Stimulated activated CD4-positive, alpha-beta T cell treated with anti-CD3 and anti-CD28 coated beads, Interleukin-1b, Interleukin-23, amount 100 ng/mL, for 48 hours (primary cell): ENCODE measurements at places on chromosomes 7 and 10.

- no peak for DNase-seq
These were observed at the start of gene CCDC172 for GRCh38 chr10:116324227-116324950. Gene CCDC172 (plus strand): TSS chr10:116324448. CDS start chr10:116325012, 564 bp downstream.

GRCh38 chr7:50379082-50379481 is 71.1 kb downstream of the FIGNL1 start:
- no peak for DNase-seq

- no peak for DNase-seq
These were observed 8.0 kb downstream of the RRP12 start for GRCh38 chr10:97393034-97393573.

- no peak for DNase-seq
These were observed 200.5 kb downstream of the MDFIC start for GRCh38 chr7:115122388-115122787.

DNA sequence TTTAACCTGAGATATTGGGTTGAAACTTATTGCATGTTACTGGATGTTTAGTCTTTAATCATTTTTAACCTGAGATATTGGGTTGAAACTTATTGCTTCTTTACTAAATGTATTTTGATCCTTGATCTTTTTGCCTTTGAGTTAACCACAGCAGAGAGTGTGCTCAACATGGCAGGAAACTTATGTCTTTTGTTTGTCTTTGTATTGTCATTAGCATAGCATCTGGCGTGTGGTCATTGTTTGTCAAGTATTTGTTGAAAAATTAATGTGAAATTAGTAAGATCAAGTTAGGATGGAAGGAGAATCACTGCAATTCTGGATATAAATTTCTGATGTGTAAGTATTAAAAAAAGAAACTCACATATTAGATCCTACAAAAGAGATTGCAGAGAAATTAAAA is 8.2 kb downstream of the MRC1 start:
- no peak for DNase-seq

DNA sequence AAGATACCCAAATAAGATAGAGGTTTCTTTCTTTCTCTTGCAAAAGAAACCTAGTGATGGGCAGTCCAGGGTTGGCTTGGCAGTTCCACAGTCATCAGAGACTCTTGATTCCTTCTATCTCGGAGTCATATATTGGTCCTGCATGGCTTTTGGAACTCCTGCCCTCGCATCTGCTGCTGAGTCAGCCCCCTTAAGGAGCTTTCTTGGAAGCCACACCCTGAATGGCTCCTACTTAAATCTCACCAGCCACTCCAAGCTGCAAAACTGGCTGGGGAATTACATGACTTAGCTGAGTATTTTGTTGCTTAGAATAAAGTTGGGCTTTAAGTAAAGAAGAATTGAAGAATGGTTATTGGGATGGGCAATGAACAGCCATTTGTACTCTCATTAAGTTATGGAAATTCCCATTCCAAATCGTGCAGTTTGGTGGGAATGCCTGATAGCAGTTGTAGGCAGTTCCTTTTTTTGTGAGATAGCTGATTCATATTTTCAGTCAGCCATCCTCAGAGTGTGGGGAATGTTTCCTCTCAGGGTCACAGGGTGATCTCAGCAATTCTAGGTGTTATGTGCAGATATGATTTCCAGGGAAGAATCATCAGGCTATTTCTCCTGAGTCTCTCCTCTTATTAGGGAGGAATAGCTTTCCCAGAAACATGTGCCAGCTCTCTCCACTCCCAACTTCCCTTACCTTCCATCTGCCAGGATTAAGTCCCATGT is 209.9 kb downstream of the BBS9 start:
- DNase-seq: no peak

DNA sequence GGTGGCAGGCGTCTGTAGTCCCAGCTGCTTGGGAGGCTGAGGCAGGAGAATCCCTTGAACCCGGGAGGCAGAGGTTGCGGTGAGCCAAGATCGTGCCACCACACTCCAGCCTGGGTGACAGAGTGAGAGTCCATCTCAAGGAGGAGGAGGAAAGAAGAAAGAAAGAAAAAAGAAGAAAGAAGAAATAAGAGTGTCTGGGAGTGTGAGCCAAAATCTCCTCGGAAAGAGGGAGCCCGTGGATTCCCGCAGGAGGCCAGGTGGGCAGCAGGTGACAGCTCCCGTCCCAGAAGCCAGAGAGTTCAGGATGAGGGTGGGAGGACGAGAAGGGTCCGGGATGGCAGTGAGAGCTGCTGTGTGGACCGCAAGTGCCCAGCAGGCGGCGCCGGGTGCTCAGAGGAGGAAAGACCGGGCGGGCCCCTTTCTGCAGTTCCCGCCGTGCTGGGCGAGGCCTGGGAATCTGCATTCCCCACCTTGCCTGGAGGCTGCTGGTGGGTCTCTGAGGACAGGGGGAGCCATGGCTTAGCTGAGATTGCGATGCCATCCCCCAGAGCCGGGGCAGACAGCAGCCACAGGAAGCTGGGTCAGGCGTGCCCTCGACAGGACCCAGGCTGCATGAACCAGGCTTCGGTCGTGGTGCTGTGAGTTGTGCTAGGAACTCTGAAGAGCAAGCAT is 17.1 kb upstream of the AMZ1 start:
- peak; percentile 64 for DNase-seq

DNA sequence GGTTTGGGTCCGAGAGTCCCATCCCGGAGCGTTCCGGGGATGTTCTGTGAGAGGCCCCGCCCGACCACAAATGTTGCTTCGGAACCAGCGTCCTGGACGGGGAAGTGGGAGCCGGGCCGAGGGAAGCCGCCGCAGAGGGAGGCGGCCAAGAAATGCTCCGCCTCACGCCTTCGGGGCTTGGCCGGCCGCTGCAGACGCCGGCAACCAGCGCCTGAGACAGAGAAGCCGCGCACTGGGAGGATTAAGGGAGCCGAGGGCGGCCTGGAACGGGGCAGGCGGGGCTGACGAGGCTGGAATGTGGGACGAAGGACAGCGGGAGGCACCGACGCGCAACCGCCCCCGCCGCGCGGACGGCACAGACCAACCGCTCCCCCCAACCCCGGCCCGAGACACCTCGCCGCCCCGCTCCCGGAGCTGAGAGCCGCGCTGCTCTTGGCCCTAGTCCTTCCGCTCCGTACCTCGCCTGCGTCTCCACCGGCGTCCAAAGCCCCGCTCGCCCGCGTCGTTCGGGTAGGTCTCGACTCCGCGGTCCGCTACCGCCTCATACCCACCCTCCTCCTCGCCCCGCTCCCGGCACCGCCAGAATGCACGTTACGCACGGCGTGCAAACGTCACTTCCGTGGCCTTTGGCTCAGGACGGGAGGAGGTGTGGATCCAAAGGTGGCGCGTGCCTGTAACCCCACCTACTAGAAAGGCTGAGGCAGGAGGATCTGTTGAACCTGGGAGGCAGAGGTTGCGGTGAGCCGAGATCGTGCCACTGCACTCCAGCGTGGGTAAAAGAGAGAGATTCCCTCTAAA is 36.7 kb upstream of the KCTD7 start:
- peak; percentile 93 for DNase-seq

DNA sequence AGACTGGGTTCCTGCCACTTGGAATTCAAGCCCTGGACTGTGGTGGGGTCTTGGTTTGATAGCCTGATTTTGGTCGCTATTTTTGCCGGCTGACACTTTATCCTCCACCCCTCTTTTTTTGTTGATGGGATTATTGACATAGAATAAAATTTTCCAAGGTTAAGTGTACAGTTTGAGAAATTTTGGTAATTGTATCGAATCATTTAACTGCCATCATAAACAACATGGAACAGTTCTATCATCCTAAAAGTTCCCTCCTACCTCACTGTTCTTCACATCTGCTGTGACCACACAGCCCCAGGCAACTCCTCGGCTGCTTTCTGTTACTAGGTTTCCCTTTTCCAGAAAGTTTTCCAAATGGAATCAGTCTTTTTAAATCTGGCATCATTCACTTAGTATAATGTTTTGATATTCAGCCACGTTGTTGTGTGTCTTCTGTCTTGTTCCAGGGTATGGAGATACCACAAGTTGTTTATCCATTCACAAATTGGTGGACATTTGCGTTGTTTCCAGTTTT is 50.6 kb upstream of the STEAP1B start:
- no peak for DNase-seq
